Activated CD4-positive, alpha-beta T cell treated with anti-CD3 and anti-CD28 coated beads, Interleukin-2, Interleukin-4, amounts not matched to agents 100 ng/mL and 50 ng/mL, durations not matched to agents 16 hours and 8 hours (primary cell): ENCODE measurements at places on chromosomes 5 and 9.

DNA sequence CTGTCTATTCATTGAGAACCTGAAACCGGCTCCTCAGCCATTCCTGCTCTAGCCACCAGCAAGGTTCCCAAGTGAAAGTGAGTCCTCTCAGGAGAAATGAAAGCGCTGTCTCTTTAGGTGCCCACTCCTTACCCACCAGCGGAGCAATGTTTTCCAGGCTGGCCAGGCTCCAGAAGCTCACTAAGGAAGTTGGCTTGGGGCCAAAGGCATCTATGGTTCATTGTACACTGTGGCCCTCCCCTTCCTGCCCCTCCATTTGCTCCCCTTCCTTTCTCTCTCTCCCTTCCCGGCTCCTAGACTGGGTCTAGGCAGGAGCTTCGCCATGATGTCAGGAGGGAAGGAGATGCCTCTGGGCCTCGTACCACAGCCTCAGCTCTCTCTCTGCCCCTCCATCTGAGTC is 1.1 kb upstream of the GABRP start:
- no peak for DNase-seq

DNA sequence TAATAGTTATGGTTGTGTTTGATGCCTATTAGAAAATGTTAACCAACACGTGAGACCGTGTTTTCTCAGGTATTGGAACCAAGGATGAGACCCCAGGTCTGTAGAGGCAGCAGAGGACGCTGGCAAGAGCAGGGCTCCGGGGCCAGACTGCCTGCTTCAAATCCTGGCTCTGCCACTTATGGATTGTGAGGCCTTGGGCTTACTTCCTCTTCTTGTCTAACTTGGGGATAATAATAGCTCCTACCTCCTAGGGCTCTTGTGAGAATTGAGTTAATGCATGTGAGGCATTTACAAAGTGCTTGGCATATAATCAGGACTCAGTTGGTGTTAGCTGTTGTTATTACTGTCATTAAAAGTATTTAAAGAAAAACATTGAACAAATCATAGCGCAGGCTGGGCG is 85.5 kb upstream of the PITX1 start:
- DNase-seq, result no peak

DNA sequence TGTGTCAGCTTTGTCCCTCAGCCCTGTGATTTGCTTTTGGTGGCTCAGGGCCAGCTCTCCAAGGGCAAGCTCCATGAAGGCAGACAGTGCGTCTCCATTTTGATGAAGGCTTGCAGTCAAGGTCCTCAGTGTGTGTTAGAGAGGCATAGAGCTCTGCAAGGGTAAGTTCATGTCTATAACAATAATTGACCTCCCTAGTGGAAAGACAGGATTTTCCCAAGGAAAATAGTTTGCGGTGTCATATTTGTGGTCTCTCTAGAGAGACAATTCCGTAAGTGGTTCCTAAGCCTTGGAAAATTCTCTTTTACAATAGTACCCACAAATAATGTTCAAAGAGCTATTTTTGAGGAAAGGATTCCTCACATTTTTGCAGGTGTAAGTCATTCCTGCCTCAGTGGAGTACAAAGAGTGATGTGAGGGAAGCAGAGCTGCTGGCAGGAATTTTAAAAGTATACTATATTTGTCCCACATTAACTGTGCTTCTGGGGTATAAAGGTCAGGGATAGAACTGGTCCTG is 40.2 kb downstream of the SLC1A3 start:
- no peak for DNase-seq

- DNase-seq, result peak; percentile 90
Observed at GRCh38 chr5:96662725-96663518, 746 bp downstream of the CAST start.

GRCh38 chr9:130078547-130078946 is 24.8 kb downstream of the GPR107 start:
- no peak for DNase-seq
